ENCODE measurements at places on chromosomes 16 and 17.

DNA sequence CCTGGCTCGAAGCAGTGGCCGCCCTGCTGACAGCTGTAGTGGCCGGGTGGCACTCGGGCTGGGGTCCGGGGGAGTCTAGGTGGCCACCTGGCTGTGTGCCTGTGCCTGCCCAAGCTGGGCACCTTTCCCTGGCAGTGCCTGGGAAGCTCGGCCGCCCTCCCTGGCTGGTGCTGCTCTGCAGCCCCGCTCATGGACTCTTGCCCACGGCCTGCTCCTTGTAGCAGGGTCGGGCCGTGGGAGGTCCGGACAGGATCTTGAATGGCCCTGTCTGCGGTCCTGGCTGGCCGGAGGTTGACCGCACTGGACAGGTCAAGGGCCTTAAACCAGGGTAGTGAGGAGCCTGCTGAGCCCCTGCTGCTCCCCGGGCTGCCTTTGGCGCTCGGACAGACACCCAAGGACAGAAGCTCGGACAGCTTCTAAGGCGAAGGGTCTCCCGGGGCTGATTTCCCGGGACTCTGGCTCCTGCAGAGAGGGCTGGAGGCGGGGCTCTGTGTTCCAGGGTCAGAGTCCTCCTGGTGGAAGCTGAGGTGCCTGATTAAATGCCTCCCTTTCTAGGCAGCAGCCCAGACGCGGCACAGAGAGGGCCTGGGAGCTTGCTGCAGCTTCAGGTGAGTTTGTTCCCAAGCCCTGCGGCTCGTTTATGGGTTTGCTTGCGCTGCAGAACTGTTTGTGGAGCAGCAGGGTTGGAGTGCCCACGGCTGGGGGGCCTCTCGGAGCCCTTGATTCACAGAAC lies 6.0 kb downstream of the CAPN15 start:
- peak; percentile 85 for DNase-seq

DNA sequence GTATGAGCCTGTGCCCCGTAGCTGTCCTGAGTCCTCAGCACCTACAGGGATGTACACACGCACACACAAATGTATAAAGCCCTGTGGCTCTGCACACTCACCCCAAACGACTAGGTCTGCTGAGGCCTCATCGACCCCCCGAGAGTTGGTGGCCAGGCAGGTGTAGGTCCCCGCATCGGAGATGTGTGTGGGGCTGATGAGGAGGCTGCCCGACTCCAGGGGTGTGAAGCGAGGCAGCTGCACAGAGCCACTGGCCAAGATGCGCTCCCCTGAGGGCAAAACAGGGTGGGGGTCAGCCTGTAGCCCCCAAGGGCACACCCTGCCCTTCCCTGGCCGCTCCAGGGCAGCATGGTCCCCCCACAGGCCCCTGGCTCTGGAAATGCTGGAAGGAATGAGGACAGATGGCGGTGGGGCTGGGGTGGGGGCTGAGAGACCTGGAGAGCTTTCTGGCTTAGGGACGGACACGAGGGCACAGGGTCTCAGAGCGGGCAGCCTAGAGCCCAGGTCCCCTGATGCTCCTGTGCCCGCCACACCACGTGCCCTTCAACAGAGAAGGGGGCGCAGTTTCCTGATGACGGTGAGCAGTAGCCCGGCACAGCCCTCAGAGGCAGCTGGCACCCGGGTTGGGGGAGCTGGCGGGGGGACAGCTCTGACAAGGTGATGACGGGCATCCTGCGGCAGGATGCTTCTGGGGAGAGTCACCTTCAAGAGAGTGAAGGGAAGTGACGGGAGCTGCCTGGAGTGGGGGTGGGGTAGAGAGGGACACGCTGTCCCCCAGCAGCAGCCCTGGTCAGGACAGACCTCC lies 119.8 kb upstream of the CDC42EP4 start:
- DNase-seq = no peak

GRCh38 chr16:27332105-27332504 lies 18.3 kb downstream of the IL4R start:
- DNase-seq = no peak

DNA sequence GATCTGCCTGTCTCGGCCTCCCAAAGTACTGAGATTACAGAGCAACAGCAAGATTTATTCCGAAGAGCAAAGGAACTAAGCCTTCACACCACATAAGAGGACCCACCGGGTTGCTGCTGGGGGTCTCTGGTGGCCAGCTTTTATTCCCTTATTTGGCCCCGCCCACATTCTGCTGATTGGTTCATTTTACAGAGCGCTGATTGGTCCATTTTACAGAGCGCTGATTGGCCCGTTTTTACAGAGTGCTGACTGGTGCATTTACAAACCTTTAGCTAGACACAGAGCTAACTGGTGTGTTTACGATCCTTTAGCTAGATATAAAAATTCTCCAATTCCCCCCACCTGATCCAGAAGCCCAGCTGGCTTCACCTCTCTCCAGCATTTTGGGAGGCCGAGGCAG lies 26.3 kb downstream of the COPRS start:
- no peak for DNase-seq

DNA sequence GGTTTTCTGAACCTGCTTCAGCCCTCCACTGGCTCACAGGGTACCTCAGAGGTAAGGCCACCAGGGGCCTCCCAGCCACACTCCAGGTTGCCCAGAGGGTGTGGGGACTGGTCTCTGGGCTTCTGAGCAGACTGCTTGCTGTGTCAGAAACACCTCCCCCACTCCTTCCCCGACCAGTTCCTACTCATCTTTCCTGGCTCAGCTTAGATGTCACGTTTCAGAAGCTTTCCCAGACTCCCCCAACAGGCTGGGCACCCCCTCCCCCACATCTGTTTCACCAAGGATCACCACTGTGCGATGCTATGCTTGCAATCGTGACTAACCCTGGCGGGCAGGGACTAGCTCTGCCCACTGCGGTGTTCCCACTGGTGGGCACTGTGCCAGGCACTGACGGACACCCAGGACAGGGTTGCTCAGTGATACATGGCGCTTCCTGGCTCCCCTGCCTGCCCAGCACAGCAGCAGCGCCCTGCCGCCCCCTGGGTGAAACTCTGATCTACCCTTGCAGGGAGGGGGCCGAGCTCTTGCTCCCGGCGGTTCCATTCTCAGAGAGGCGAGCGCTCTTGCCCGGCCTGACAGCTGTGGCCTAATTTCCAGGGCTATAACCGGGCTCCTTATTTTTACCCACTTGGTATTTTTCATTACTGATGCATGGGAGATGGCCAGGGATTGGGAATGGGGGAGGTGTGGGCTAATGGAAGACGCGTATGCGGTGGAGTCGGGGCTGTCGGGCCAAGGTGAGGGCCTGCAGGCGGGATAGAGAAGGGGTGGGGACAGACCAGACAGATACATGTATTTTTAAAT lies 29.4 kb upstream of the MTSS2 start:
- DNase-seq = peak; percentile 79

- no peak for DNase-seq
Observed at GRCh38 chr17:51463353-51463752, 203.0 kb downstream of the UTP18 start.

DNA sequence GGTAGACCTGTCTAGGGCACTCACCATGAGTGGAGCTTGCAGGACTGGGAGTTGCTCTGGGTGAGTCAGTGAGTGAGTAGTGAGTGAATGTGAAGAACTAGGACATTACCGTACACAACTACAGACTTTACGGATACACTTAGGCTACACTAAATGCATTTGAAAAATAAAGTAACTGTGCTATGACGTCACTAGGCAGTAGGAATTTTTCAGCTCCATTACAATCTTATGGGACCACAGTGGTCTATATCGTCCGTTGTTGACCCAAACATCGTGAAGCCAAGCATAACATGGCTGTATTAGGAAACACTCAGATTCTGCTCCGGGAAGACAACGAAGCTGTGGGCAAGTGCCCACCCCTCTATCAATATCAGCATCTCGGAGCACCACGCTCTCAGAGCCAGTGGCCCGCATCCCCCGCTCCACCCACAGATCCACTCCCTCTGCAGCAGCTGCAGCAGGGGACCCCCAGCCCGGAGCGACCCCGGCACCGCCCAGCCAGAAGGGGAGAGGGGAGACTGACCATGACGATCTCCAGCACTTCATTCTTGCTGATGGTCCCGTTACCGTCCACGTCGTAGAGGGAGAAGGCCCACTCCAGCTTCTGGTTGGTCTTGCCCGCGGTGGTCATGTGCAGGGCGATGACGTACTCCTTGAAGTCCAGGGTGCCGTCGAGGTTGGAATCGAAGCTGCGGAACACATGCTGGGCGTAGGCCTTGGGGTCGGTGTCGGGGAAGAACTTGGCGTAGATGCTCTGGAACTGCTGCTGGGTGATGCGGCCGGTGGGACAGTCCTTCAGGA lies 594 bp downstream of the RCVRN start:
- no peak for DNase-seq

DNA sequence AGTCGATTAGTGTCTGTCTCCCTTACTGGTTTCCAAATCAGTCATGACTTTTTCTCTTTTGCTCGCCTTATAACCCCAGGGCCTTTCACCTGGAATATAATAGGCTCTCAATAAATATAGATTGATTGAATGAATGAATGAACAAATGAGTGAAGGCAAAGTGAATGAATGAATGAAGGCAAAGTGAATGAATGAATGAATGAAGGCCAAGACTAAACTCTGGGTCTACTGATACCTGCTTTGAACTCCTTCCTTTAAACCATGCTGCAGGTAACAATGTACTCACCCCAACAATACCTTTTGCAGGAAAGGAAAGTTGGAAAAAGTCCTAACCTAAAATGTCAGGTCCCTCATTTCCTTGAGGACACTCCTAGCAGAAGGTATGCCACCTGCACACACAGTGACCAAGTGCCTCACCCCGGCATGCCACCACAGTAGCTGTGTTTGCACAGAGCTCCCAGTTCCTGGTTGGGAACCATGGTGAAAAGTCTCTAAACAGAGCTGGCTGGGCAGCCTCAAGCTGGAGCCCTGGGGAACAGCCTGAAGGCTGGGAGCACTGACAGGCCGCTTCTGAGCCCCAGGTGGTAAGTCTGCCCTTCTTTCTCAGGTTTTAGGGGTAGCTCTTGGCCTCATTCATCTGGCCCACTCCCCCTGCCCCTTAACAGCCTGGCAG lies 42.7 kb upstream of the ANKFN1 start:
- DNase-seq = no peak

GRCh38 chr17:2347805-2348685 lies 10.7 kb downstream of the SGSM2 start:
- peak; percentile 88 for DNase-seq

- no peak for DNase-seq
Observed at GRCh38 chr16:85618521-85618920, 5.4 kb downstream of the GSE1 start.

DNA sequence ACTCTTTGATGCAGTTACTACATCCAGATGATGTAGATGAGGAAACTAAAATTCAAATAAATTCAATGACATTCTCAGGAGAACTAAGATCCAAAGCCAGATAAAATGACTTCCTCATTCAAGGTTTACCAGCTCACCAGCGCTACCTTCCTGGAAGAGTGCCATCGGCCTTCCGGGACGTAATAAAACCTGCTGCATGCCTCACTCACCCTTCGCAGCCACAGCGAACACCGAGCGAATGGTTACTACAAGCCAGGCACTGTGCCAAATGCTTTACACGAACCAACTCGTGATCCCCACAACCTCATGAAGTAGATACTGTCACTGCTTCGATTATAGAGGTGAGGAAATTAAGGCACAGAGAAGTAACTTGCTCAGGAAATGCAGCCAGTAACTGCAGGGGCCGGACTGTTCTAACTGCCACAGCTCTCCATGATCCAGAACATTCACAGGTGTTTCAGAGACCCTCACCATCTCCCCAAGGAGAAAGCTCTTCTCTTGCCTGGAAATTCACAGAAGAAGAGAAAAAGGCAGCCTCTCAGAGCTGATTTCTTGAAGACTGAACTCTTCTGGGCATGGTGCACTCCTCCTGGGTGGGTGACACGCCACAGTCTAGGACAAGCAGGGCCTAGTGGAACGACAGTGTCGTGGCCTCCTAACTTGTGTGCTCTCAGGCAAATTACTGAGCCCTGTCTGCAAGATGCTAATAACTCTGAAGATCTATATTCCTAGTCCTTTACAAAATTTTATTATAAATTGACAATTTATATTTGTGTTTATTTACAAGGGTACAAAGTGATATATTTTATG lies 46.8 kb downstream of the HIC1 start:
- no peak for DNase-seq

DNA sequence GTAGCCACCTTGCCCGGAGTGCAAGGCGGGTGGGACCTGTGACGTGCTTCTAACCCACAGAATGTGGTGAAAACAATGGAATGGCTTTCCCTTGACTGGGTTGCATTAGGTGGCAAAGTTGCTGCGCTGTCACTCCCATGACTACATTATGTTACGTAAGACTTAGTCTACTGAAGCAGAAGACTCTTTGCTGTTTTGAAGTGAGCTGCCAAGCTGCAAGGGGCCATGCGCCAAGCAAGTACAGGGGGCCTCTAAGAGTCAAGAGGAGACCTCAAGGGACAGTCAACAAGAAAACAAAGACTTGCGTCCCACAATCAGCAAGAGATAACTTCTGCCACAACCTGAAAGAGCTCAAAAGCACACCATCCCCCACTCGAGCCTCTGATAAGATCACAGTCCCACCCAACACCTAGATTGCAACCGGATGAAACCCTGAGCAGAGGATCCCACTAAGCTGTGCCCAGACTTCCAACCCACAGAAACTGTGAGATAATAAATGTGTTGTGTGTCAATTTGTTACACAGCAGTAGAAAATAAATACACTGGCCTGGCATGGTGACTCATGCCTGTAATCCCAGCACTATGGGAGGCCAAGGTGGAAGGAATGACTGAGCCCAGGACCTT lies 16.5 kb downstream of the ANKRD11 start:
- DNase-seq = no peak

GRCh38 chr16:11306997-11307638 lies 26.0 kb upstream of the PRM1 start:
- DNase-seq = peak; percentile 66

GRCh38 chr17:34378664-34379101 lies 15.7 kb upstream of the CCL1 start:
- no peak for DNase-seq

- peak; percentile 90 for DNase-seq
Observed at GRCh38 chr16:57479976-57480753, 6.1 kb downstream of the DOK4 start.

DNA sequence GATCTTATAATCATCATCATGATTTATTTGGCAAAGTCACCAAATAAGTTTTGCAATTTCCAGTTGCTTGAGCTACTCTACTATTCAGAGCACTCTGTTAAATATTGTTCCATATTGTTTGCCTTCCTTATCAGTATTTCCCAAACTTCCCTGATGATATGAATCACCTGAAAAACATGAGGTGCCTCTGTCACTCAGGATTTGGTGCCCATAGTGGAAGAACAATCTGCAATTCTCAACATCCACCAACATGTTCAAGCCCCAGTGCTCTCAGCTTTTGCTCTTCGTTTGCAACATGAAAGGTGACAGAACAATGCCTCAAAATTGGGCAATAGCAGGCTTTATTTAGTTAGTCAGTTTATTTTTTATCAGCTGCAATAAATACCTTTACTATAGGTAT lies 28.6 kb upstream of the WSB1 start:
- no peak for DNase-seq

DNA sequence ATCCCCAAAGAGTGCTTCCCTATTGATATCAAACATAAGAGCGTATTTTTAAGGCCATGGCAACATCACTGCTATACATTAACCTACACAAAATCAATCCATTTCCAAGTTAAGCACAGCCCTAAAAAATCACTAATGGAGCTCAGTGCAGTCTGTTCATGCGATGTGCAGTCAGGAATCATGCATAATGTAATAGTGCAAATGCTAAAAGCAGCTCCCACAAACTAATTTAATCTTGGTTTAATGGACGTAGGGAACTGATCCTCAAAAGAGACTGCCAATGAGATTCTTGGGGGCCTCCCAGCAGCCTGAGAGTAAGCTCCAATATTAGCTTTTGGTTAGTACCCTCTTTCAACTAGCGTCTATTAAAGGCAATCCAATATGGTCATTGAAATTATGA lies 245.9 kb downstream of the TOX3 start:
- no peak for DNase-seq

GRCh38 chr16:85911251-85911930 lies 12.4 kb downstream of the IRF8 start:
- no peak for DNase-seq

- no peak for DNase-seq
Observed at GRCh38 chr17:59378675-59379074, 47.2 kb downstream of the YPEL2 start.

All from left lobe of liver (tissue), 2 donors.